Cortex of kidney (tissue), 1 donor: ENCODE measurements at places on chromosomes 12 and 14.

DNA sequence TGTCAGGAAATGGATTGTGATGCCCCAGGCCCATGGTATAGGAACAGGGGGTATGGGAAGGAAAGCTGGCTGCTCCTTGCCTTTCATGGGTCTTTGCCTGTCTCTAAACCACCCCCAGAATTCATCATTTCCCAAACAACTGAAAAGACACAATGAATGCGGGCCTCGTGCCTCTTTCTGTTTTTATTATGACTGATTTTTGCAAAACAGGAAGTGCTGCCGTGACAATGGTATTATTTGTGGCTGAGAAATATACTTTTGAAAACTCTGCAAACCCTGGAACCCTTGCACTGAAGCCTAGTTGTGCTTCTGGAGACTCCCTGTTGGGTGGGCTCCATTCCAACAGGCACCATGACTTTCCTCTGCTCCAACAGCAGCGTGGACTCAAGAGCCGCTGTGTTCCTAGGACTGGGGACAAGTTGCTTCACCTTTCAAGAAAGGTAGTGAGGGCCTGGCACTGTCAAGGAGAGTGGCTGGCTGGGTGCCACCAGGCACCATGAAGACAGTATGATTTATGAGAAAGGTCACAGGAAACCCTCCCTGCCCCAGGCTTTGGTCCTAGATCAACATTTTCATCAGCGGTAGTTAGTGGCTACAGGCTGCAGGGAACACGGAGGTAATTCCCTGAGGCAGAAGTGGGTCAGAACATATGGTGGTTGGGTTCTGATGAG, 4.8 kb upstream of the DGLUCY start:
- no peak for DNase-seq

- no peak for DNase-seq
These were observed 76.8 kb downstream of the PDE6H start for GRCh38 chr12:15049461-15050153.

DNA sequence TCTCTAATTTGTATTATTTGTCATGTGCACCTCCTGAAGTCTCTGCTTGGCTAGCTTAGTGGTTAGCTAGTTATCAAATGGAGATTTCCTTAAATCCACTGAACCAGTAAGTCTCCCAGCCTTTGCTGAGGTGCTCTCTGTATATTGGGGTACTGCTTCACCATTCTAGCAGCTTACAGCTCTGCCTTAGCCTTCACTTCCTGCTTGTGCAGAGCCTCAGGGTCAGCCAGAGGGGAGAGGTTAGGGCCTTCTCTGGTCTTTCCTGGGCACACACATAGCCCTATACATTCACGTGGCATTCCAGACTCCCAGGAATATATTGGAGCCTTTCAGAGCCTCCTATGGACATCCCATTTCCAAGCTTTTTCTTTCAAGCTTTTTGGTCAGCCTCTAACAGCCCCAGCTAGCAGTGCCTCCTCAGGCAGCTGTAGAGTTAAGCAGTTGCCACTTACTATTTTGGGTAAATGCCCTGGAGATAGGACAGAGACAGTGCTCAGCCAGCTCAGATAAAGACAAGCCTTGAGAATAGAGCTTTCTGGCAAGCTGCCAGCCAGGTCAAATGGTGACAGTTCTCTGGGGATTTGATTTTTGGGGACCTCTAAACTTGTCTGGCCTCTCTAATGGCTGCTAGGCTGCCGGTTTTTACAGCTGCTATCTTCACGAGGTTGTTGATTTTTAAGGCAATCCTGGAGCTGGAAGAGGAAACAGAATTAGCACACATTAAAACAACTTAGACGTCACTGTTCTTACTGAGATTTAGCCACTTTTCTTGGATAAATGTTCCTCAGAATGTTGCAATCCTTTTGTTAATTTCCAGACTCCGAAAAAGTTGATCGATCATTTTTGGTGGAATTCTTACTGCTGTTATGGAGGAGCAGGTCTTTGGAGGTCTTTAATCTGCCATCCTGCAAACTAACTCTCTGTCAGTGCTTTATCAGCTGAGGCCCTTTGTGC, 32.9 kb downstream of the FBXW8 start:
- no peak for DNase-seq

DNA sequence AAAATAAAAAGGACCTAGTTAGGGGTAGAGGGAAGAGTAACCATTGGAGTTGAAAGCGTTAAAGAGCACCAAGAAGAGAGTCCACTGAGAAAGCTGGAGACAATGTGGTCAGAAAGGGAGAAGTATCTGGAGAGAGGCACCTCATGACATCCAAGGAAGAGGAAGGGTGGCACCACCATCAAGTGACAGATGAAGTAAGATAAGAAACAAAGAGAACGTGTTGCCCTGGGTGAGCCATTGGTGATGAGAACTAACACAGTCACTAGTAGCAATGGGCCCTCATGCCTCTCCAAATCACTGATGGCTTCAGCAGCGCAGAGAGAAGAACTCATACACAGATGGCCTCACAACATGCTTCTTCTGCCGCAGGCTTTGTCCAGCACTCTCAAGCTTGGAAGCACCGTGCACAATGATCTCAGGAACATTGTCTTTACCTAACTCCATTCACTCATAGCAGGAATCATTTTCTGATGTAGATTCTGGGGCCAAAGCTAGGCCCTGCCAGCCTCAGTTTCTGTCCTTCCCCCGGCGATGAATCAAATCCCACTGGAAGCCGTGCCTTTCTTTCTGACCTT, 252.9 kb downstream of the DPF3 start:
- DNase-seq: no peak

DNA sequence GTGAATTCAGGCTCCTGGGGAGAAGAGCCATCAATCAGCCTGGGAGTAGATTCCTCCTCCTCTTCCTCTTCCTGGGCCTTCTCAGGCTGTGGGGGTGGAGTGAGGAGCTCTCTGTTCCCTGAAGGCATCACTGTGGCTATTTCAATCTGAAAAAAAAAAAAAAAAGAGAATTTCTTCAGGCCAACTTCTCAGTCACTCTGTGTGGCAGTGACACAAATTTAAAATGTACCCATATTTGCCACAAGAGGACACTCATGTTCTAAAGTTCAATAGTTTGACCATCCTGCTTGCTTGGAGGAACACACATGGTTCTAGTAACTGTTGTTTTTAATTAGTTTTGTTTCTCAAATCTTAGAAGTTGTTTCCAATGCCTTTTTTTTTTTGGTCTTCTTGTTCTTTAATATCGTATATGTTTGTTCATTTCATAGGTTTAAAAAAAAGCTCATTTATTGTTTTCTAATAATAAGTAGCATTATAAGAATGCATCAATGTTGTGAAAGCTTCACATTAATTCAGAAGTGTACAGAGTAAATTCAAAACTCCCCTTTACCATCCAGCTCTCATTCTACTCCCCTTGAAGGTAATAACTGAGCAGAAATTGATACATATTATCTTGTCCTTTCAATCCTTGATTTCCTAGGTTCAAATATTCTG, 23.3 kb upstream of the CCER1 start:
- no peak for DNase-seq

DNA sequence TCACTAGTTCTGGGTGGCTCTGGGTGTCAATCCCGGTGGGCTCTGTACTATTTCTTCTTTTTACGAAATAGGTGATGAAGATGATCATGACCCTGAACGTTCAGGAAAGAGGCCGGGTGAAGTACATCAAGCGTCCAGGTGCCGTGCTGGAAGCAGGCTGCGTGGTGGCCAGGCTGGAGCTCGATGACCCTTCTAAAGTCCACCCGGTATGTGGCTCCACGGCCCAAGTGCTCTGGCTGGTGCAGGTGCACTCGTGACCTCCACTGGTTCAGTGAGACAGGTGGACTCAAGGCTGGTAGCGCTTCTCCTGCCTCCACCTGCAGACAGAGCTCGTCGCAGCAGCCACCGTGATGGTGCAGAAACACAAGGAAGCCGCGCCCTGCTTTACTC, 85.1 kb downstream of the ACACB start:
- no peak for DNase-seq

DNA sequence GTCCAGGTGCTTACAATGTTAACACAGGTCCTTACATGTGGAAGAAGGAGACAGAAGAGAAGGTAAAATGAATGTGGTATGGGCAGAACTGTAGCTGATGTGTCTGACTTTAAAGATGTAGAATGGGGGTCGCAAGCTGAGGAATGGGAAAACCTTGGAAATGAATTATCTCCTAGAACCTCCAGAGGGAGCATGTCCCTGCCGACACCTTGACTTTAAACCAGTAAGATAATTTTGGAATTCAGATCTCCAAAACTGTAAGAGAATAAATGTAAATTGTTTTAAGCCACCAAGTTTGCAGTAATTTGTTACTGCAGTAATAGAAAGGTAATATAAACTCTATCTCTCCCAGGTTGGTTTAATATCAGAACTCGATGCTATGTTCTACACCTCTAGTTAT, 80.1 kb upstream of the ALG10 start:
- DNase-seq: no peak

DNA sequence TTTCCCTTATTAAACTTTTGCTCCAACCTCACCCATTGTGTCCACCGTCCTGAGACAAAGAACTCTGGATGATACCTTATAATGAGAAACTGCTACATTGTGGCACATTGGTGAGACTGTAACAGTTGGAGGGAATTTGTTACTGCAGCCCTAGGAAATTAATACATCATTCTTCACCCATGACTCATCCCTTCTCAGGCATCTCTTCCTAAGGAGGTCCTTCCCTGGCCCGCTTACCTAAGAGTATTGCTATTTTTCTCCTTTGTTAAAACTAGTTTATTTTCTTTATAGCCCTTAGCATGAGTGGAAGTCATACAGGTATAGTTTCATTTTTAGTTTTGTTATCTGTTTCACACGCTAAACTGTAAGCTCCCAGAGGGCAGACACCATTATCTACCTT, 87.1 kb downstream of the TMEM260 start:
- no peak for DNase-seq
